H7 (cell line): ENCODE measurements at places on chromosomes 5 and 9. TPM values are rescaled to one million over a fixed set of nuclear protein-coding genes. Genes with fewer than 3 reads are reported as not detected.

Gene SLC36A3
- total RNA-seq: not detected in 2 replicates

- DNase-seq: no peak
Measured at GRCh38 chr9:95009459-95009858, 283.0 kb downstream of the AOPEP start.

Gene SCGB3A2
- 42.0 and 51.2 TPM in 2 replicates for total RNA-seq

DNA sequence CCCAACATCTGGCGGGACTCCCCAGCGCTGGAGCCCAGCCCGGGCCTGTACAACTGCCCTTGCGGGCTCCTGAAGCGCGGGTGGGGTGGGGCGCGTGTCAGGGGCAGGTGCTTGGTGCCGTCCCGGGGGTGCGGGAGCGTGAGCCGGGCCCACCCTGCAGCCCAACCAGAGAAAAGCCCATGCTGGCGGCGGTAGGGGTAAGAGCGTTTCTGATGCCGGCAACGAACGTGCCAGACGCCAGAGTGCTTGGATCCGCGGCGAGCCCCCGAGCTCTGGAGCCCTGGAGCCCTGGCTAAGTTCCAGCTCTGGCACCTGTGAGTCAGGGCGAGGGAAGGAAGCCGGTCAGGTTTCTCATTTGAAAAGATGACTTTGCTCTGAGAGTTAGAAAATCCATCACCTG, 58.0 kb downstream of the ZNF510 start:
- DNase-seq: peak; percentile 52

GRCh38 chr9:89529243-89530035, 31.5 kb upstream of the SEMA4D start:
- no peak for DNase-seq

DNA sequence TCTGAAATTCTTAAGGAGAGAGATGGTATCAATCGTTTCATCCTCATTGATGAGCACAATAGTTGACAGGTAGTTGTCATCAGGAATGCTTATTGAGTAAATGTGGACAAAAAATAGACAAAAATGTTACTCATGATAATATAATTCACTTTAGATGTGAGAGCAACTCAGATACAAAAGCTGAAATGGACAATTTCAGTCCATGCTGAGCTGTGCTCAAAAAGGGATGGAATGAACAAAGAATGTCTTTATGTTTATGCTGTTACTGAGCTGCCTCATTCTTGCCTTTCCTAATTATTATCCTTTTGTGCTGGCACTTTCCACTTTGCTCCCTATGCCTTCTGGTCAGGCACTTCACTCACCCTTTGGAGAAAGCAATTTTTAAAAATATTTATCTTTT, 49.5 kb downstream of the JAKMIP2 start:
- DNase-seq: no peak

Gene PIP5K1B
- total RNA-seq: 1.8 and 2.4 TPM in 2 replicates

DNA sequence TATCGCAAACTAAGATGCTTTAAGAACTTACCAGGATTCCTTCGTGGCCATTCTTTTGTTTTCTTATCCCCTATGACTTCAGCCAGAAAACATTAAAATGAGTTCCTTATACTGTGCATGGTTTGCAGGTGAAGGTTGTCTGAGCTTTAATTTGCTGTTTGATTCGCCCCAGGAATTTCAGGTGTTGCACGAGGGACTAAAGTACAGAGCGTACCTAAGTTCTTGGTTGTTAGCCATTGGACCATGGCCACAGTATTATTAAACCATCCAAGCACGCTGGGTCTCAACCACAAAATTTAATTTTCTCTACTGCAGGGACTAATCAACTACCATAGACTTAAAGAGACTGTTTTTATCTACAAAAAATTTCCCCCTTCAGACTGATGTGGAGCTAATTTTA, 208.4 kb upstream of the MPDZ start:
- DNase-seq: no peak

DNA sequence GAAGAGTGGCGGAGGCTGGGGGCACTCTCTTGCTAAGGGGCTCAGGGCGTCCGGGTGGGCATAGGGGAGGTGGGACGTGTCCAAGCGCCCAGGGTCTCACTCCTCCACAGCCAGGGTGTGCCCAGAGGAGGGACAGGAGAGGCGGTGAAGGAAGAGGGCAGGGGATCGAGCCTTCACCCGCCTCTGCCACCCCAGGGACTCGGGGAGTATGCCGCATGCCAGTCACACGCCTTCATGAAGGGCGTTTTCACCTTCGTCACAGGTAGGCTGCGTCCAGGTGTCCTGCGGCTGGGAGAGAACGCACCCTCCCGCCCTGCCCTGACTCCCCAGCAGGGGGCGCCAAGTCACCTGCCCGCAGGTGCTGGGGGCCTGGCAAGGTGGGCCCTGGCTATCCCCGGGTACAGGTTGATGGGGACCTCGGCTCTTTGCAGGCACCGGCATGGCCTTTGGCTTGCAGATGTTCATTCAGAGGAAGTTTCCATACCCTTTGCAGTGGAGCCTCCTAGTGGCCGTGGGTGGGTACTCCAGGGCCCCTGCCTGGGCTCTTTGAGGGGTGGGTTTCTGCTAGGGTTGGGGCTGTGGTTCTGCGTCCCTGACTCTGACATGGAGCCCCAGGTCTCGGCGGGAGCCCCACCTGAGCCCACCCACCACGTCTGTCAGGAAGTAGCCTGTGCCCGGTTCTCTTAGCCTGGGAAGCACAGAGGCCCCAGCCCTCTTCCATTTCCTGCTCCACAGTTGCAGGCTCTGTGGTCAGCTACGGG, 552 bp downstream of the TMEM141 start:
- DNase-seq: peak; percentile 95

Gene IL4
- not detected in 2 replicates for total RNA-seq

DNA sequence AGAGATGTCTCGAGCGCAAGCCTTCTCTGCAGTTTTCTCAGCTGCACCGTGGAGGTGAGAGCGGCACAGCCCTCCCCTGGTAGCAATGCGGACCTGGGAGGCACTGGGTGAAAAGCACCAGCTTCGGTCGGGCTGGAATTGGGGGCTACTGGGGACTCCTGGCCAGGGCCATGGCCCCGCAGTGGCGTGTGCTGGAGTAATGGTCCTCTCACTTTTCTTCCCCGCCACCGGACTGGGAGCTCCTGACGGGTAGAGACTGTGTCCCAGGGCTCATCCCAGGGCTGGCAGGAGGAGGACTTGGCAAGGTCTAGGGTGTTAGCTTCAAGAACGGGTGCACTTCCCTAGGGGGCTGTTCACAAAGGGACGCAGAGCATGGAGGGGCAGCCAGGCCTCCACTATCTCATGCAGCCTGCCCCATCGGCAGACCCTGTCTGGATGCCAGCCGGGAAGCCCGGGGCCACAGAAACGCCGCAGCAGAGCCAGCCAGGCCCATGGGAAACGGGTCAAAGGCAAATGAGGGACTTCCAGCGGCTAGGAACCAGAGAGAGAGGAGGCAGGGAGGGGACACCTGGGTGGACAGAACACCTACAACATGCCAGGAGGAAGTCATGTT, 92.6 kb upstream of the MVB12B start:
- DNase-seq: no peak
